ENCODE measurements at places on chromosomes 12 and 14.

DNA sequence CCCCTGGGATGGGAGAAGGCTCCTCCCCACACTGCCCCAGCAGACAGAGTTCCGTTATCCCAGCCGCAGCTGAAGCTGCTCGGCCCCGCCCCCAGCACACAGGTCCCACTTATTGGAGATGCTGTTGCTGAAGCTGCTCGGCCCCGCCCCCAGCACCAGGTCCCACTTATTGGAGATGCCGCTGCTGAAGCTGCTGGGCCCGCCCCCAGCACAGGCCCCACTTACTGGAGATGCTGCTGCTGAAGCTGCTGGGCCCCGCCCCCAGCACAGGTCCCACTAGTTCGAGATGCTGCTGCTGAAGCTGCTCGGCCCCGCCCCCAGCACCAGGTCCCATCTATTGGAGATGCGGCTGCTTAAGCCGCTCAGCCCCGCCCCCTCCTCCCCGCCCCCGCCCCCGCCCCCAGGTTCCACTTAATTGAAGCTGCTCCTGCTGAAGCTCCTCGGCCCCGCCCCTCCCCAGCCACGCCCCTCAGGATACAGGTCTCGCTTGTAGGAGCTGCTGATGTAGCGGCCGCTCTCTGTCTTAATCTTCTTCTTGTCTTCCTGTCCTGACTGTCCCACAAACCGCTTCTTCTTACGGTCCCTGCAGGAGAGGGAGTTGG lies 12.0 kb downstream of the CFAP73 start:
- no peak for DNase-seq

GRCh38 chr12:88703790-88704189 lies 123.5 kb upstream of the KITLG start:
- DNase-seq = no peak

DNA sequence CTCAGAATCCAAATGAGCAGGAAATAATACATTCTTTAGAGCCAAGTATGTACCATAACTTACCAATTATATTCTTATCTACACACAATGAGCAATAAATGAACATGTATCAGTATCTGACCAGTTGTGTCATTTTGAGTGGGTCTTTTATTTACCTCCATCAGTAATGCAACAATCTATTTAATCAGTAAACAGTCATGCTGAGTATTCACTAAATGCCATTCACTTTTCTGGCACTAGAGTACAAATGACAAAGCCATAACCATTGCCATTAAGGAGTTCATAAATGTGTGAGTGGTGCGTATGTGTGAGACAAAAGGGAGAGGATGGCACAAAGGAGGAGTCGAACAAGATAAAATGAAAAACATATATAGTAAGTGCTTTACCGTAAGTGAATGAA lies 1.5 kb upstream of the STRAP start:
- no peak for DNase-seq

DNA sequence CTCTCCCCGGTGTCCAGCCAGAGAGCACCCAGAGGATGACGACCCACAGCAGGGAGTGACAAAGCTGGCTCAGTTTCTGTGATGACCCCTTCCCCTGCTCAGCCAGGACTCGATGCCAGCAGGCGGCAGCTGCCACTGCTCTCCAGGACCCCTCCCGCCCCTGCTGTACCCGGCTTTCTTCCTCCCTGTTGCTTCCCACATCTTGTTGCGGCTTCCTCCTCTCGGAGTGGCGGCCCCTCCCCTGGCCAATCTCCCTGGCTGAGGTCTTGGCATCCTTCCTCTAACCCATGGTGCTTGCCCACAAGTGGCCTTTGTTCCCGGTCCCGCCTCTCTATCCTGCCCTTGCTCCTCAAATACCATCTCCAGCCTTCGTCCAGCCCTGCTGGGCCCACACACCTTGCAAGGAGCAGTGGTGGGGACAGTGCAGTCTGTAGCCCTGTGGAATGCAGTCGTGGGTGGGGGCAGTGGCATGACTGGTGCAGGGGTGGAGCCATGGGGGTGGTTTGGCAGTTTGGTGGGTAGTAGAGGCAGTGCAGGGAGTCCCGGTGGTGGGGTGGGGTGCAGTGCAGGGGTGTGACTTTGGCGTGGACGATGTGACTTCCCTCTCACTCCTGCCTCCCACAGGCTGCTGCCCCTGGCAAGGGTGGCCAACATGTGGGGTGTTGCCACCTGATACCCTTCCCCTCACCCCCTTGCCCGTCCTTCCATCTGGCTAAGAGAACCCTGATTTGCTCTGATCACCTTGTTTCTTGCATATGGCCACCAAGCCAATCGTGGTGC lies 16.3 kb upstream of the BEGAIN start:
- DNase-seq = no peak

DNA sequence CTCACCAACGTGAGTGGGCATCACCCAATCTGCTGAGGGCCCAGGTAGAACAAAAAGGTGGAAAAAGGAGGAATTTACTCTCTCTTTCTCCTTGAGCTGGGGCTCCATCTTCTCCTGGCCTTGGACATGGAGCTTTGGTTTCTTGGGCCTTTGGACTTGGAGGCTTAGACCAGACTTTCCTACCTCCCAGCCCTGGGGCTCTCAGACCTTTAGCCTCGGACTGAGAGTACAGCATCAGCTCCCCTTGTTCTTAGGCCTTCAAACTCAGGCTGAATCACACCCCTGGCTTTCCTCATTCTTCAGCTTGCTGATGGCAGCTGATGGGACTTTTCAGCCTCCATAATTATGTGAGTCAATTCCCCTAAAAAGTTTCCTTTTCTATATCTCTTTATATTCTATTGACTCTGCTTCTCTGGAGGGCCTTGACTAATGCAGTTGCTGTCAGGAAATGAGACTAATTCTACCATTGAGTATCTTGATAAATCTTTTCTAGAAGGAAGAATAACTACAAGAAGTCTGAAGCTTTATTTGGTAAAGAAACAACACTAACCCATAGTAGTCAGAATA lies 15.9 kb upstream of the CLEC4E start:
- DNase-seq = no peak

DNA sequence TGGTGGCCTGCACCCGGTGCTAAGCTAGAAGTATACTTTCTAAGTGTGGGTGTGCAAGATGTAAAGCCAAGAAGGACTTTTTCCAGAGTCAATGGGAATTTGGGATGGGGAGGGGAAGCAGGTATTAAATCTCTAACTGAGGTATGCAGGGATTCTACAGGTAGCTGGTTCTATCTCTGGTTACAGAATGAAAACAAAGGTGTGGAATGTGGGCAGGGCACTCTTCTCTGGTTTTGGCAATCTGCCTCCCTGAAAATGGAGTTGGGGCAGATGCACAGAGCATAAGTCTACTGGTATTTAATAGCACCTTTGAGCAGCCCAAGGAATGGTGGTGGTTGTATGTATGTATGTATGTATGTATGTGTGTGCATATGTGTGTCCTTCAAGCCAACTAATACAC lies 66.7 kb upstream of the PPP1R12A start:
- DNase-seq = no peak

DNA sequence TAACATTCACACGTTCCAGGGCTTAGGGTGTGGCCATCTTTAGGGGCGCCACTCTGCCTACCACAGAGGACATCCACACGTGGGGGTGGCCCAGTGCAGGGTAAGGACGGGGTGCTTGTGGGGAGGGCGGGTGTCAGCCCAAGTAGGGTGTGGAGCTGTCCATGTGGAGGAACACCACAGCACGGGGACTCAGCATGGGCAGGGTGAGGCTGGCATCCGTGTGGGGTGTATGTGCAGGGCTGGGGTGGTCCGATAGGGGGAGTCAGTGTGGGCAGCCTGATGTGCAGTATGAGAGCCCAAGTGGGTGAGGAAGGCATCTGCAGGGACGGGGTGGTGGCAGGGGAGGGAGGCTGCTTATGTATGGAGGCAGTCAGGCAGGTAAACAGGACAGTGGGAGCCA lies 17.7 kb downstream of the PSMC1 start:
- DNase-seq = no peak

DNA sequence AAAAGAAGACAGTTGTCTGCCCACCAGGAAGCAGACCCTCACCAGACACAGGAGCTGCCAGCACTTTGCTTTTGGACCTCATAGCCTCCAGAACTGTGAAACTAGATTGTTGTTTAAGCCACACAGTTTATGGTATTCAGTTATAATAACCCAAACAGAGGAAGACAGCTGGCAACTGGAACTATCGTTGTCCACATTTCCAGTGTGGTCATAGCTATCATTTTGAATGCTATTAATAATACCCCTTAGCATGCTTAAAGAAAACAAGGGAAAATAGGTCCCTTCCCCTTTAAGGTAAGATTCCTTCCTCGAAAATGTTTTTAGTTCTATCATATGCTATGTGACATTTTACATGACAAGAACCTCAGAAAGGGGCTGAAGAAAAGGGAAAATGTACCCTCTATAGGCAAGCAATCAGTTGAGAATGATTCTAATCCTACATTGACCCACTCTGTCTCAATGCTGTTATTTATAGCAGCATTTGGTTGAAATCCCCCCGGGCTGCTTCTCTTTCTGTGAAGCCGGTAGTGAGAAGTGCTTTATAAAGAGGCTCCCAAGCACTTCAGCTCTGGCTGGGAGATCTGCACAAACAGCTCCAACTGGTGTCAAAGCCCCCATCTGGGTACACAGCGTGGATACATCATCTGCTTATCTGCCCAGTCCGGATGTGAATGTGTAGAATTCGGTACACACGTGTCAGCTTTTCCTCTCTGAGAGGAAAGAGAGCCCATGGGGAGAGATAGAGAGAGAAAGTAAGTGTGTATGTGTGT lies 221.2 kb upstream of the FLRT2 start:
- DNase-seq = no peak

- DNase-seq = no peak
Measured at GRCh38 chr14:48826058-48826457, 760.1 kb downstream of the RPS29 start.

DNA sequence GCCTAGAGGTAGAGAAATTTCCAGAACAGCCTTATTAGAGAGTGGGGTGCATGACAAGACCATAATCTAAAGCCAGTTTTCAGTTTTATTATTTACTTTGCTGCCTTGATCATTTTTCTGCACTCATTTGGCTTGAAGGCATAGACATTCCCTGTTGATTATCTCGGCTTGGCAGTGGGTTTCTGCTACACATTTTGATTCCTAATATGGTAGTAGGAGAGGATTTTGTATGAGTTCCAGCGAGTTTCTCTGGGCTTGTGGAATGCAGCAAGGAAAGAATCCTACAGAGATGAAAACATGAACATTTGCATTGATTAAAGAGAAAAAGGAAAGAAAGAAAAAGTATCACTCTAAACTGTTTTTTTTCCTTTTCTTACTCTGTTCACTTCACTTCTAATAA lies 281.2 kb downstream of the PAWR start:
- DNase-seq = no peak

- DNase-seq = no peak
Measured at GRCh38 chr12:4849115-4849541, 60.6 kb upstream of the KCNA1 start.

DNA sequence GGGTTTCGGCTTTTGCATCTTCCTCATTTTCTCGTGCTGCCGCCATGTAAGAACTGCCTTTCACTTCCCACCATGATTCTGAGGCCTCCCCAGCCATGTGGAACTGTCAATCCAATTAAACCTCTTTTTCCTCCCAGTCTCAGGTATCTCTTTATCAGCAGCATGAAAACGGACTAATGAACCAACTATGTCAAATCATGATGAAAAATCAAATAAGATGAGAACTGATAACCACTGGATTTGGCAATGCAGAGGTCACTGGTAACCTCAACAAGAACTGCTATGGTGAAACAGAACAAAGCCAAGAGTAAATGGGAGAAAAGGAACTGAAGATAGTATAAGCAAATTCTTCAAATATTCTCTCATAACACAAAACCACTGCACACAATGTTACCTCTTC lies 6.0 kb downstream of the EML5 start:
- DNase-seq = no peak

GRCh38 chr14:52080158-52080800 lies 11.4 kb upstream of the NID2 start:
- no peak for DNase-seq

DNA sequence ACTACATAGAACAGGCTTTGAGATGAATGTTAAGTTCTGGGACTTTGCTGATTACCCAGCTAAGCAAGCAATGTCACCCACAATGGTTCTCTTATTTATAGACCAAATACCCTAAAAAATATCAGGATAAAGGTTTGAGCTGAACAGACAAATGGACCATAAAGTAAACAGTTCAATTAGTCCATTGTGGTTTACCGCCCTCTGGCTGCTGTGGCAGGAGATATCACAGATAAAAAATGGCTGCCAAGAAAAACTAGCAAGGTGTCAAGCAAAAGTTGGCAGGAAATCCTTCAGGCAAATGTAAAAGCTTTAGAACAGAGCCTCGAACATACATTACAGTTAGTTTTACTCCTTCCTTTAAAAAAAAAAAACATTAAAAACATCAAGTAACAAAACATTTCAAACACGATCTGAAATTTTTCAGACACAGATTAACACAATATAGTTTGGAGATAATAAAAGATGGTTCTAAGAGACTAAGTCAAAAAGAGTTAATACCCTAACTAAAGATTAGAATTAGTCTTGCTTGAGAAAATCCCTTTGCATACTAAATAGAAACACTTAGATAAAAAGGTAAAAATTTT lies 41.3 kb downstream of the MED13L start:
- DNase-seq = no peak

DNA sequence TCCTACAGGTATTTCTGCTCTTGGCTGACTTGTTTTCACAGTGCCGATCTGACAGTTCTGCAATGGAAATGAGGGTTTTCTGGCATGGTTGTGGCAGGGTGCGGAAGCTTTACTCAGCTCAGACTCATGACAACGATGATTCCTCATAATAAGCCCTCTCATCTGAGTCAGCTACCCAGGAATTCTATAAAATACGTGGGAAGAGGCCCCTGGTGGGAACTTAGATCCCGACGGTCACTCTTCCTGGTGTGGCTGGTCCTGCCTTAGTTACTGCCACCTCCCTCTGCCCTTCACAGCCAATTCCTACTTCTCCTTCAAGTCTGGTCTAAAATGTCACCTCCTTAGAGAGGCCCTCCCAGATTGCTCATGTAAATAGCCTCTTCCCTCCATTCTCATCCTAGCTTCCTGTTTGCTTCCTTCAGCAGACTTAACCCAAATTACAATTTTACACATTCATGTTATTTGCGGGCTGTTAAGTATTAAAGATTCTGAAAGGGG lies 104.2 kb upstream of the MAP1LC3B2 start:
- no peak for DNase-seq

DNA sequence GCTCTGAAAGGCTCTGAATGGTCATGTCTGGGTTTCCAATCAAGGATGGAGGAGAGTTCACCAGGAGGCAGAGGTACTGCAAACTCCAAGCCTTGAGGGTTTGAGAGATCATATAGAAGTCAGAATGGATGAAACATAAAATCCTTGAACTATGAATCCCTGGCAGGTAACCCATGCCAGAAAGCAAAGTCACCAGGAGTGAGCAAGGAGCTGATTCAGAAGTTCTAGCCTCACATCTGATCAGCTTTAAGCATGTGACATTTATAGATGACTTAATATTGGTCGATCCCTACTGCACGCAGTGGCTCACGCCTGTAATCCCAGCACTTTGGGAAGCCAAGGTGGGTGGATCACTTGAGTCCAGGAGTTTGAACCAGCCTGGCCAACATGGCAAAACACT lies 126.1 kb upstream of the MED13L start:
- DNase-seq = no peak

- DNase-seq = no peak
Measured at GRCh38 chr14:95220663-95221231, 63.4 kb upstream of the DICER1 start.

GRCh38 chr12:18090093-18090492 lies at the start of gene RERGL:
TSS of gene RERGL (minus strand) at chr12:18090193. CDS start at chr12:18090140, 53 bp downstream.
- no peak for DNase-seq

- DNase-seq = no peak
Measured at GRCh38 chr12:46711756-46712155, 114.0 kb downstream of the SLC38A4 start.

- DNase-seq = no peak
Measured at GRCh38 chr12:114747012-114747858, 63.3 kb upstream of the TBX3 start.
